ENCODE measurements at places on chromosomes 11 and 22.

GRCh38 chr11:65439331-65440181 lies 17.0 kb downstream of the NEAT1 start:
- no peak overlapping the region for H3K4me3 ChIP-seq
- no peak overlapping the region for H3K27ac ChIP-seq
- H3K27me3 ChIP-seq: no peaks in the 10 kb centered on the region
- DNase-seq: peak; percentile 32

GRCh38 chr22:17969701-17970113 lies 54.7 kb downstream of the MICAL3 start:
- no peaks in the 10 kb centered on the region for H3K27me3 ChIP-seq
- DNase-seq: peak; percentile 52
- H3K27ac ChIP-seq: no peak overlapping the region
- no peak overlapping the region for H3K4me3 ChIP-seq

- H3K27ac ChIP-seq: no peak overlapping the region
- no peak overlapping the region for H3K4me3 ChIP-seq
- no peaks in the 10 kb centered on the region for H3K36me3 ChIP-seq
- H3K4me1 ChIP-seq: no peaks in the 10 kb centered on the region
- DNase-seq: no peak
Measured at GRCh38 chr22:47433627-47434026, 671.2 kb downstream of the TBC1D22A start.

DNA sequence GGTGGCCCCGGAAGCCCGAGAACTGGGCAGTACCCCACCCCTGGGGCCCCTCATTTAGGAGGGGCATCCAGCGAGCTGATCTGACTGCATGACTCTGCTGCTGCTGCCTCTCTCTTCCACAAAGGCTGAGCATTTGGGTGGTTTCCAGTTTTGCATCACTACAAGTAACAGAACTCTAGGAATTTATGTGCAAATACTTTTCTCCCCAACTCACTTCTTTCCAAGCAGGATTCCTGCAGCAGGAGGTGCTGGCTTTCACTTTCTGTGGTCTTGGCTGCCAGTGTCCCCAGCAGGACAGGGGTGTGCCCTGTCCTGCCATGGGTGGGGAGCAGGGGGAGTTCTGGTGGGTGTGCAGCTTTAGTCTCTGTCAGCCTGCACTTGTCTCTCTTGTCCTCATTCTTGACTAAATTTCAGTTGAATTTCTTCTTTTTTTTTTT lies 21.2 kb downstream of the UPB1 start:
- DNase-seq: no peak
- no peak overlapping the region for H3K4me3 ChIP-seq
- H3K4me1 ChIP-seq: no peaks in the 10 kb centered on the region
- peaks cover 5% of the 10 kb centered on the region for H3K27me3 ChIP-seq

Measured in endothelial cell of umbilical vein (primary cell).